NCI-H69 (cell line): ENCODE measurements at places on chromosomes 7 and 10.
A peak's percentile ranks its signal among the peaks of the same experiment; 100 is the strongest.

GRCh38 chr7:2978408-2978807 lies 65.3 kb downstream of the CARD11 start:
- peak; percentile 25 for DNase-seq

DNA sequence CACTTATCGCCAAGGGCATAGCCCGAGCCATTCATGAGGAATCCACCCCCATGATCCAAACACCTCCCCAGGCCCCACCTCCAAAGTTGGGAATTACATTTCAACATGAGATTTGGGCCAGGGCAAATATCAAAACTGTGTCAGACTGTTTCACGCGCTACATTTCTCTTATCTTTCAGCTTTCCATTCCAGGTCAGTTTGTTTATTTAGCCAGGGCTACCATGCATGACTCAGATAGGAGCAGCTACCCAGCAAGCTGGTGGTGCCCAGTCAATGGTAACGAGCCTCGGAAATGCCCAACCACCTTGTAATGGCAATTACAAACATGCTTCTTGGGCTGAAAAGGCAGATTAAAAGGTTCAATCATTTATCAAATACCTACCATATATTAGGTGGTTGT lies 43.6 kb upstream of the BAMBI start:
- no peak for DNase-seq

DNA sequence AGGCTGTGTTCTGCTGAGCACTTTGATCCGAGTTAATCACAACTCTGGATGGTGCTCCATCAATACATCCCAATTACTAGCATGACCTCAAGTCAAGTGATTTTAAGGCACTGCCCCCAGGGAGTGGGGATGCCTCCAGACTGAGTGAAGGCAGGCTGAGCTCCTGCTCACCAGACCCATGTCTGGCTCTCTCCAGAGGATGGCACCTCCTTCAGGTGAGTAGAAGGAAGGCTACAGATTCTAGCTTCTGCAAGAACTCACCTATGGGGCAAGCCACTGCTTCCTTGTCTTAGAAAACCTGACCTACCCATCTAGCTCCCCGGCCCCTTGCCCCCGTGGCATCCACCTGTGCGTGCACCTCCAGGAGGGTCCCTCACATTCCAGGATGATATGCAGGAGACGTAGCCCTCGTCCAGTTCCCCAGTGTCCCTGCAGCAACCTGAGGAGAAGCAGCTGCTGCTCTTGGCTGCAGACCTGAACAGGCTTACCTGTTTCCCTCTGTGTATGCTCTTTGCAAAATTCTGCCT lies 390.3 kb downstream of the GRID1 start:
- DNase-seq: no peak

- no peak for DNase-seq
Observed at GRCh38 chr10:52965509-52965908, 192.9 kb upstream of the MBL2 start.

DNA sequence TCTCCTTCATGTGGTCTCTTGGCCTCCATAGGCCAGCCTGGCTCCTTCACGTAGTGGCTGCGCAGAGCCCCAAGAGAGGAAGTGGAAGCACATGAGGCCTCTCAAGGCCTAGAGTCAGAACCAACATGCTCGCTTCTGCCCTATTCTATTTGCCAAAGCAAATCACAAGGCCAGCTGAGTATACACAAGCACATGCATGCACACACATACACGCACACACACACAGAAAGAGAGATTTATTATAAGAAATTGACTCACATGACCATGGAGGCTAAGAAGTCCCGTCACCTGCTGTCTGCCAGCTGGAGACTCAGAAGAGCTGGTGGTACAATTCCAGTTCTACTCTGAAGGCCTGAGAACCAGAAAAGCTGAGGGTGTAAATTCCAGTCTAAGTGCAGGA lies 64.3 kb upstream of the NRP1 start:
- no peak for DNase-seq

- DNase-seq: no peak
Observed at GRCh38 chr7:6256677-6257535, 15.5 kb downstream of the CYTH3 start.

- DNase-seq: peak; percentile 31
Observed at GRCh38 chr7:84513061-84513460, 318.5 kb upstream of the SEMA3A start.

GRCh38 chr7:55124989-55125875 lies 106.4 kb downstream of the EGFR start:
- DNase-seq: no peak

- DNase-seq: no peak
Observed at GRCh38 chr7:45402480-45403218, 171.5 kb upstream of the ADCY1 start.

DNA sequence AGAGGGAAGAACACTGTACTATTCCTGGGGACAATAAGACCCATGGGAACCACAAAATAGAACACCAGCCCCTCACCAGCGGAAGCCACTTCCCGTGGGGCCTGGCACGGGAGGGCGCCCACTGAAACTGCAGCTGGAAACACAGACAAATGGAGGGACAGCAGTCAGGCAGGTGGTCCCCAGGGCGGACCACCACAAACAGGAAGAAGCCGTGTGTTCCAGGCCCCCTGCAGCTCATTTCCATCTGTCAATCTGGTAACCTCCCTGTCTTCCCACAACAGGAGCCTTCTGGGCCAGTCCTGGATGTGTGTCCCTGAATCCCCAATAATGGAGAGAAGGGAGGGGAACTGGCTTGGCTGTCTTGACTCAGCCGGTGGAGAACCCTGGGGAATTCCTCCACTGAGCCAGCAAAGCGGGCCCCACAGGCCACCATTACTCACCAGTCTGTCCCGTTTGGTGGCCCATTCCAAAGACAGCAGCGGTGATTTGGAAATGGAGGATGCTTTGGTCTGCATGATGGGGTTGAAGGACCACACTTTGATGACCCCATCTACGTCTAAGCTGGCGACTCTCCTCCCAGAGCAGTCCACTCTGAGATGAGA lies 16.7 kb downstream of the WDR91 start:
- no peak for DNase-seq

GRCh38 chr7:24715661-24716479 lies 41.4 kb downstream of the GSDME start:
- peak; percentile 33 for DNase-seq

DNA sequence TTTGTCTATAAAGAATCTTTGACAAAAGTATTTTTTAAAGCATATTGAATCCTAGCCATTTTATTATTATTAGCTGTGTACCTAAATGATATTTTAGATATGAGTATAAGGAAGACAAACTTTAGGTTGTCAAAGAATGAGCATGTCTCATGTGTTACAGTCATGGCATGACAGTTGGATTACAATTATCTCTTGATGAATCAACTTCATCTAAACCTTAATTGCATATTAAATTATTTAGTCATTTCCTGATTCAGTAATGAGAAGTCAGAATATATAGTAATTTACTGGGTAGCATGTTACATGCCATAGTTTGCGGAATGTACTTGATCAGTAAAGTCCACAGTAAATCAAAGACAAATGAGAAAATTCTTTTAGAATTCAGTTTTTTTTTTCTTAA lies 59.2 kb downstream of the MAPK8 start:
- DNase-seq: no peak

DNA sequence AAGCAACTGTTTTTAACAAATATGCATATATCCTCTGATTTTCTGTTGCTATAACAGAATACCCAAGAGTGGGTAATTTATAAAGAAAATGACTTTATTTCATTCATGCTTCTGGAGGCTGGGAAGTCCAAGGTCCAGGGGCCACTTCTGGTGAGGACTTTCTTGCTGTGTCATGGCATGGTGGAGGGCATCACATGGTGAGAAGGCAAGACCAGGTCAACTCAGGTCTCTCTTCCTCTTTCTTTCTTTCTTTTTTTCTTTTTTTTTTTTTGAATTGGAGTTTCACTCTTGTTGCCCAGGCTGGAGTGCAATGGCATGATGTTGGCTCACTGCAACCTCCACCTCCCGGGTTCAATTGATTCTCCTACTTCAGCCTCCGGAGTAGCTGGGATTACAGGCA lies 303.0 kb upstream of the C7orf33 start:
- no peak for DNase-seq

DNA sequence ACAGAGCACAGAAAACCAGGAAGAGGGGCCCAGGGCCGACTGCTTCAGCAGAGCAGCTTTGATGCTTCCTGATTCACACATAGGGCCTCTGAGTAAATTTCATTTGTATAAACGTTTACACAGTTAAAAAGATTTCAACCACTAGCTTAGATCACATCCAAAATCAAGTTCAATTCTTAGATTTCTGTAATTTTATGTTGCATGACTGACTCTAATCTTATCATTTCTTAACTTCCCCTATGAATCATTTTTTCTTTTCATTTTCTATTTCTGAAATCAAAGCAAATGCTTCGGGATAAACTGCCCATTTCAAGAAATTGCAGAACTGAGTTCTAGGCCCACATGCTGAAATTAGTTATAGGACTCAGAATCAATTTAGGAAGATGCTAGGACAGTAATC lies 224.7 kb downstream of the INHBA start:
- no peak for DNase-seq

DNA sequence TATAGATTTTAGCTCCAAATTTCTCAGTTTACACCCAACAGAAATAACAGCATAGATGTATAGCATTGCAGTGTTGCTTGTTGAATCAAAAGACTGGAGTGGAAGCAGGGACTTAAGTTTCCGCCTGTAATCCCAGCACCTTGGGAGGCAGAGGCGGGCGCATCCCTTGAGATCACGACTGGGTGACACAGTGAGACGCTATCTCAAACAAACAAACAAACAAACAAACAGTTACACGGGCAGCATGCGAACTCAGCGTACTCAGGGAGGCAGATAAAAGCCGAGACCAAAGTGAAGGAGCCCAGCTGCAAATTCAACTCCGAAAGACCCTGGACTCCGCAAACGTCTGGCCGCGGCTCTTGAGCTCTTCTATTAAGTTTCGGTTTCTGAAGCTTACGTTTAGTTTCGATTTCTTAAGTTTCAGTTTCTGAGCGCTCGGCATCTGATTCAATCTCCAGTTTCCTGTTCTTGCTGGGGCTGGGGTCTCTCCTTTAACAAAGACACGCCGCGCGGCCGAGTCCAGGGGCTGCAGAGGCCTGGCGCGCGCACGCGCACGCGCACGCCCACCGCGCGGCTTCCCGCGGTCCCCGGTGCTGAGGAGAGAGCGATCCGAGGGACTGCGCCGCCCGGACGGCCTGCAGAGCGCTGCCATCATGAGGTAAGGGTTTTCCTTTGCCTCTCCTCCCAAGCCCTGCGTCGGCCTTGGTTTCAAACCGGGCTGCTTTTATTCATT lies at the start of gene IFIT5:
Gene IFIT5, plus strand, starts transcription at position 423 of the 733 bp plus-strand sequence. Its CDS starts 231 bp downstream, at position 654.
- peak; percentile 71 for DNase-seq

GRCh38 chr10:70576803-70577517 lies 25.6 kb downstream of the PRF1 start:
- peak; percentile 18 for DNase-seq

GRCh38 chr7:143479055-143479766 lies 1.5 kb downstream of the TAS2R41 start:
- DNase-seq: no peak

- DNase-seq: peak; percentile 79
Observed at GRCh38 chr7:39951226-39952194, 1.5 kb downstream of the CDK13 start.
